ENCODE measurements at places on chromosomes 1 and 21.
A peak's percentile ranks its signal among the peaks of the same experiment; 100 is the strongest.

- no peak for DNase-seq
These were observed 4.5 kb downstream of the MAP7D1 start for GRCh38 chr1:36160388-36160948.

DNA sequence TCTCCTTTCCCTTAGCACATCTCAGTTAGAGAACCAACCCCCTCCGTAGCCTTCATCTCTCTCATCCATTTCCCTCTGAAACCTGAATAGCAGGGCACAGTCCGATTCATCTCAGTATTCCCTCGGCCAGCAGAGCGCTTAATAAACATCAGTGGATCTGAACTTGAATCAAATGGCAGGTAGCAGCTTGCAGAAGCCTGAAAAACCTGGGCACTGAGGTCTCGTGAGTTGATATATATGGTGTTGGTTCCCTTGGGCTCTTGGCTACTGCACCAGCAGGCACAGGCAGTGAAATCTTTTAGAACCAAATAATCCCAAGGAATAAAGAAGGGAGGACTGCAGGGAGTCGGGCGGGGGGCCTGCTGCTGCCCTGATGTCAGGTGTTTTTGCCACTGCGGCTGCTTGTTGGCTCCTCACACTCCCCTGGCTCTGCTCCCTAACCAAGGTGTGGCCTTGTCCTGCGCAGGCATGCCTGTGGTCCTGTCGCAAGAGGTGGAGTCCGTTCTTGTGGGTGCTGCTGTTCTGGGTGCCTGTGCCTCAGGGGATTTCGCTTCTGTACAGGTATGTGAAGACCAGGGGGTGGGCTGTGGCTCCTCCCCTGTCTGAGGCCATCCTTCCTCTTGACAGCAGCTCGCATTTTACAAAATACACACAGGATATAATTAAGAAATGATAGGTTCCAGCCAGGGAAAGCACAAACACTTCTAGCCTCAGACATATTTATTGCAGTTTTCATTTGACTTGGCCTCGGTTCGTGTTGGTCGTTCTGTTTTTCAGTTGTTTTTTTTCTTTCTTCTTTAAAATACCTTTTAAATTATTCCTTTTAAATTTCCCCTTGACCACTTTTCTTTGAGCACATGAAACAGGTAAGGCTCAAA is 140.9 kb upstream of the HOOK1 start:
- no peak for DNase-seq

GRCh38 chr1:226496453-226497015 is 52.0 kb upstream of the STUM start:
- DNase-seq: peak; percentile 20

DNA sequence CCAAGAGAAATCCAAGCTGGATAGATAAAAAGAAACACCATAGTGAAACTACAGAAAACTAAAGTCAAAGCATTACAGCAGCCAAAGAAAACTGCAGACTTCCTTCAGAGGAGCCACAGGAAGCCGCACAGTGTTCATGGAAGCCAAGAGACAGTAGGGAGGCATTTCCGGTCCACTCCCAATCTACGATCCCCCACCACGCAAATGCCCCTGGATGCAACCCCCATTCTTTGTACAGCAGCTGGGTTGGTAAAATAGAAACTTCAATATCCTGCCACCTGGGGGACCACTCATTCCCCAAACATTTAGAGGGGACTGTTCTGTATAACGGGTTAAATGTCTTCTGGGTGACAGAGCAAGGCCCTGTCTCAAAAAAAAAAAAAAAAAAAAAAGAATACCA is 43.9 kb upstream of the TSPEAR start:
- no peak for DNase-seq

DNA sequence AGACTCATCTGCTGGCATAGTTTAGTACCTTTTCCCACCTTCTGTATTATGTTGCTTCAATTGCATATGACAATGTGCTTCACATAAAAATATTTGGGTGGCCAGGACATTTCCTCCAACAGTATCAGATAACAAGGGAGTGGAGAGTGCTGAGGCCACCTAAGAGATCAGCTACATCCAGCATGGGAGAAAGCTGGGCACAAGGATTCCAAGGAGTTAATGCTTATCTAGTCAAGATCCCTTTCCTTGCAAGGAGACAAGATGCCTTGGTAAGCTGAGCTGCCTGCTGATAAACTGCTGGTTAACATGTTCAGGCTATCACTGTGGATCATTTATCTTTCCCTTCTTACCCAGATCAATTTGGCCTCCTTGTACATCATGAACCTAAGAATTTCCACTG is 5.4 kb downstream of the TACSTD2 start:
- no peak for DNase-seq

- DNase-seq: no peak
These were observed 543 bp upstream of the MARK1 start for GRCh38 chr1:220527279-220527907.

DNA sequence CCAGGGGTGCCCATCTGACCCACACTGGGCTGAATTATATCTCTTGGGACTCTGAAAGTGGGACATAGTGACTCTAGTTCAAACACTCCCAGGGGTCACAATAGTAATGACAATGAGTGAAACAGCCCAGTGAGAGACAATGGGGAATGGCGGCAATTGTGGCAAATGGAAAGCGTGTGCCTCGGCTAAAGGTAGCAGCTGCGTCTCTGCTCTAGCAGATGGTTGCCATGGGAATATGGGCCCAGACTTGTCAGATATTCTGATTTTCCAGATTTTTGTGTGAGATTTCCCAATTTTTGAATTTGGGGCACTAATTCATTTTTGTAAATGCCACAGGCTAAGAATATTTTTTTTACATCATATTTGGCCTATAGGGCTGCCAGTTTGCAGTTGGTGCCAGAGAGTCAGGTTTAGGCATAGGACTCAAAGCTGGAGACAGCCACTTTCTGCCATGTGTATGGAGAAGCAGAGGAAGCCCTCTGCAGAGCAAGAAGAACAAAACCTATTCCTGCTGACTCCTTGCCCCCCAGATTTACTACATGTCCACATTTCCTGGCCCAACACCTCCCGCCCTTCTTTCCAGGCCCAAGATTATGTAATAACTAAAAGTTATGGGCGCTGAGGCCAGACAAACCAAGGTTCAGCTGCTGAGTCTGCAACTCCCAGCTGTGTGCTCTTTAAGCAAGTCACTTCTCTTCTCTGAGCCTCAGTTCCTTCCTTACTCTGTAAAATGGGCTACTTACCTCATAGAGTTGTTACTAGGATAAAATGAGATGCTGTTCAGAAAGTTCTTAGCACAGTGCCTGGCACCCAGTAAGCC is 21.6 kb upstream of the PTP4A2 start:
- DNase-seq: no peak

DNA sequence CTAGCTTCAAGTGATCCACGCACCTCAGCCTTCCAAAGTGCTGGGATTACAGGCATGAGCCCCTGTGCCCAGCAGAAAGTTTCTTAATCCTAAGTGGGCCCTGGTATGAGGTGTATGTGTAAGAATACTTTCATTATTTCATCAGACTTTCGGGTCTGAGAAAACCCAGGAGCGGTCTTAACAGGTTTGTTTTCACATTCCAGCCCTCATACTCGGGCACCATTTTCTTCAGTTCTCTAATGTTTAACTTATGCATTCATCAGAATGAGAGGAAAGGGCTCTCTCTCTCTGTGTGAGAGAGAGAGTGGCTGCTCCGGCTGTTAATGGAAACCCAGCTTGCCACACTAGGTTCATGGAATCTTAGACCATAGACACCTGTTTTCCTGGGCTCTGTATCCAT is 4.2 kb upstream of the PADI1 start:
- no peak for DNase-seq

DNA sequence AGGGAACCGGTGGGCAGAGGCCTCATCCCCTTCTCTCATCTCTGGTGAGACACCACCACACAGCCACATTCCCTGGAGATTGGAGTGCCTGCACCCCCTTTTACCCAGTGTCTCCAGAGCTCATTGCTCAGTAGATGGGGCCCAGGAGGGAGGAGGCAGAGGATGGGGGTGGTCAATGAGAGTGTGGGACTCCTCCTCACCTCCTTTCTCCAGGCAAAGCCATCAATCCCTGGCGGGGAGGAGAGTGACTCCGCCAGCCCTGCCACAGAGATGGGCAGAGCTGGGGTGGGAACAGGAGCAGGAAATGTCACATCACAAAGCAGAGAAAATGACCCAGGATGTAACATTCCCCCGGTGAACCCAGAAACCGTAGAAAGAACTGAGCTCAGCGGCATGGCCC is 117.2 kb downstream of the MATN1 start:
- DNase-seq: peak; percentile 27

- DNase-seq: no peak
These were observed 5.7 kb upstream of the PPP1R15B start for GRCh38 chr1:204417074-204417997.

DNA sequence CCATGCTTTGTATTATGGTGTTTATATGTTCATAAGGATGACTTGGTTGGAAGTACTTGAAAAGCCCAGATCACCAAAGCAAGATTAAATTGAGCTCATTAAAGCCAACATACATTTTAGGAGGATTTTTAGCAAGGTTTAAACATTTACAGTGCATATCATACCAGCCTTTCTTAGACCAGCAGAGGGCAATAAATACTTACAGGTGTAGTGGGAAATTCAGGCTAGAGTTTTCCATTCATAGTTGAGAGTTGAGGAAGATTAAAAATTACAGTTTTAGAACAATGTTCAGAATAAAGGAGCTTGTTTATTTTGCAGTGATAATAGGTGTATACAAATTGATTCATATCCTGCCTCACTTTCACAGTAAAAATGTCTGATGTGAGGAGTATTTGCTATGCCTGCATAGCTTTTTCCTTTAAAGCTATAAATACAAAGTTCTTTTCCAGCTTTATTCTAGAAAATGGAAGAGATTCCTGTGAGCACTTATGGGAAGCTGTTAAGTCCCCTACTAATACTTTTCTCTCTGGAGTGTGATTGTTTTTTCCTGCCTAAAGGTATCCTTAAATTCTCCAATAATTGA is 35.3 kb downstream of the DTL start:
- no peak for DNase-seq

DNA sequence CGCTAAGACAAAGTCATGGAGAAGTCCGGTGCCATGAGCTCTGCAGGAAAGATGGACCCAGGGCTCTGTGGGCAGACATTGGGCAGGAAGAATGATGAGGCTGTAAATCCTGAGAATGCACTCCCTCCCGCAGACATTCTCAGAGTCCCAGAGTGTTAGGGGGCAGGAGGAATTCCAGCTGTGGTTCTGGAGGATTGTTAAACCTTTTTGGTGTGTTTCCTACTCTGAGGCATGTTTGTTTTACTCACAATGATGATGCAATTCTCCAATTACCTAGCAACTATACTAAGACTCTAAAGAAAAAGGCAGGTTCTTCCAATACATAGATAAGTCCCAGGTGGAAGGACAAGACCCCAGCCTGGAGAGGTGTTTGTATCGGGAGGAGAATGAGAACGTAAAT is 2.8 kb upstream of the CAPN9 start:
- DNase-seq: no peak

GRCh38 chr1:242629396-242629795 is 104.9 kb upstream of the PLD5 start:
- no peak for DNase-seq

DNA sequence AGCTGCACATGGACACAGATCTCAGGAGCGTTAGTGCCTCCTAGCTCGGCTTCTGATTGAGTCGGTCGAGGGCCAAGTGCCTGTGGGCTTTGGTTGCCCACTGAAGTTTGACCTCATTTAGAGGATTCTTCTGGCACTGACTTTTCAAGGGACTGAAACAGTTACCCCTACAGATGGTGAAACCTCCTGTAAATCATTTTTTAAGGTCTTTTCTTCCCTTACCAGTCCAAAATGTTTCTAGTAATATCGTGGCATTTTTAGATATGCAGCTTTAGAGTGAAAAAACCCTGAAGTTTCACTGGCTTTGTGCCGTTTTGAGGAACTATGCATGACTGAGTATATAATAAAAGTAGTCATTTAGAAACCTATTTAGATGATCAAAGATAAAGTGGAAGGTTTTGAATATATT is 34.7 kb upstream of the L1TD1 start:
- DNase-seq: no peak

DNA sequence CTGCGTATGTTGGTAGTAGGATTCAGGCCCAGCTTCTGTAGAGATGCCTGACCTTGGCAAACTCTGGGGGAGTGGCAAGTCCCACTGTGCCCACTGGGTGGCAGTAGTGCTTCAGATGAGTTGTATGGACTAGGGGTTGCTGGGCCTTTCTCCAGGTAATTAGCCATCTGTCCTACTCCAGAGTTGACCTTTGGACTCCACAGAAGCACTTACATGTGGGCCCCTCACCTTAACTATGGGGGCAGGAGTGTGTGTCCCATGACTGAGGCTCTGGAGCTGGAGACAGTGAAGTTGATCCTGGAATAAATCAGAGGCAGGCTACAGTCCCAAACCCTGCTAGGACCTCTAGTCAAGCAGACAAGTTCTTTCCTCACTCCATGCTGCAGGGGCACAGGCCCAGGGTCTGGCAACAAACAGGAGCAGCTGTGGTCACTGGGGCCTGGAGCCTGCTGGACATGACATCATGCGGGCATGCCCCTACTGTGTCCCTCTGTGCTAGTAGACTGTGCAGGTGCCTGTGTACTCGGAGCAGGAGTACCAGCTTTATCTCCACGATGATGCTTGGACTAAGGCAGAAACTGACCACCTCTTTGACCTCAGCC is 4.6 kb downstream of the DMAP1 start:
- DNase-seq: peak; percentile 88

GRCh38 chr21:31371715-31372470 is 27.8 kb upstream of the TIAM1 start:
- DNase-seq: no peak

- DNase-seq: no peak
These were observed 6.1 kb downstream of the B3GALT6 start for GRCh38 chr1:1237874-1238701.

- DNase-seq: no peak
These were observed 114.8 kb upstream of the PTGFR start for GRCh38 chr1:78375996-78376395.

DNA sequence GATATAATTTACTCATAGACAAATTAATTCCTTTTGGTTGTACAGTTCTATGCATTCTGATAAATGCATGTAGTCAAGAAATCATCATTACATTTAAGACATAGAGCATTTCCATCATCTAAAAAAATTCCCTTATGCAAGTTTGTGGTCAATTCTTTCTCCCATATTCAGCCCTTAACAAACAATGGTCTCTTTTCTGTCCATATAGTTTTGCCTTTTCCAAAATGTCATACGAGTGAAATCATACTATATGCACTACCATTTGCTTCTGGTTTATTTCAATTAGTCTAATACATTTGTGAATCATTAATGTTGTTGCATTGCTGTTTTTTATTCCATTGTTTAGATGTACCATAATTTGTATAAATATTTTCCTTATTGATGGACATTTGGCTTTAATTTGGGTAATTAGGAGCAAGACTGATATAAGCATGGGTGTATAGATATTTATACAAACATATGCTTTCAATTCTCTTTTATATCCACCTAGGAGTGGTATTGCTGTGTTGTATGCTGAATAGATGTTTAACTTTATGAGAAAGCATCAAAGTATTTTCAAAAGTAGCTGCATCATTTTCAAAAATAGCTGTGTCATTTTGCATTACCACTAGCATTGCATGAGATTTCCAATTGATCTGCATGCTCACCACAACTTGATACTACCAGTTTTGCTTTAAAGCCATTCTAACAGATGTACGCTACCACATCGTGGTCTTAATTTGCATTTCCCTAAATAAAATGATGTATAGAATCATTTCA is 397.0 kb upstream of the ADAMTS5 start:
- DNase-seq: no peak
